IMR-90 (cell line): ENCODE measurements at places on chromosomes 7 and 10. TPM values are rescaled to one million over a fixed set of nuclear protein-coding genes. Genes with fewer than 3 reads are reported as not detected.

VSTM4 gene
- 2.1 and 2.4 TPM in 2 replicates for polyA plus RNA-seq

NME8 gene
- polyA plus RNA-seq, result not detected in 2 replicates

FAM237B gene
- not detected in 2 replicates for polyA plus RNA-seq

CXCL12 gene
- polyA plus RNA-seq, result 79.4 and 80.7 TPM in 2 replicates

NRP1 gene
- polyA plus RNA-seq, result 87.5 and 108 TPM in 2 replicates

RRP12 gene
- polyA plus RNA-seq, result 22.4 and 23.3 TPM in 2 replicates

HMX3 gene
- polyA plus RNA-seq, result not detected in 2 replicates

GRCh38 chr7:117675497-117676435 is 195.9 kb downstream of the CFTR start:
- DNase-seq, result peak; percentile 10

- DNase-seq, result peak; percentile 63
Observed at GRCh38 chr10:11573497-11573896, 38.0 kb downstream of the USP6NL start.

GRCh38 chr10:102643336-102644065 is 778 bp upstream of the TRIM8 start:
- peak; percentile 74 for DNase-seq

- no peak for DNase-seq
Observed at GRCh38 chr7:99898836-99899235, 20.5 kb downstream of the TRIM4 start.

GRCh38 chr10:113053091-113053490 is 103.0 kb downstream of the TCF7L2 start:
- DNase-seq, result no peak

- DNase-seq, result peak; percentile 37
Observed at GRCh38 chr7:100091411-100092181, 2.8 kb downstream of the COPS6 start.

DNA sequence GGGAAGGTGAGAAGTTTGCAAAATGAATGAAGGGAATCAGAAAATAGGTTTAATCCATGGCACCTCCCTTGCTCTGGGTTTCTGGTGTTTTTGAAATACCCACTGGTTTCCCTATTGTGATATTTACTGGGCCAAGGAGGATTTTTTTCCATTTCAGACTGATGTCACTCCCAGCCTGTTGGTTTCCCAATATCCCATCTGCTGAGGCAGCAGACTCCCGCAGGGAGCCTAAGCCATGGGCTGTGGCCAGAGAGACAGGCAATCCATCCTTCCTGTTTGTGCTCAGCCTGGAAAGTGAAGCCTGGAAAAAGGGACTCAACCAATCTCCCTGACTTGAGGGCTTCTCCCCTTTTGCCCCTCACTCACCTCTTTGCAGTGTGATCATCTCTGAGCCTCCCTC is 22.8 kb downstream of the FAM107B start:
- peak; percentile 26 for DNase-seq

GRCh38 chr7:38217672-38218071 is 39.6 kb downstream of the STARD3NL start:
- no peak for DNase-seq

DNA sequence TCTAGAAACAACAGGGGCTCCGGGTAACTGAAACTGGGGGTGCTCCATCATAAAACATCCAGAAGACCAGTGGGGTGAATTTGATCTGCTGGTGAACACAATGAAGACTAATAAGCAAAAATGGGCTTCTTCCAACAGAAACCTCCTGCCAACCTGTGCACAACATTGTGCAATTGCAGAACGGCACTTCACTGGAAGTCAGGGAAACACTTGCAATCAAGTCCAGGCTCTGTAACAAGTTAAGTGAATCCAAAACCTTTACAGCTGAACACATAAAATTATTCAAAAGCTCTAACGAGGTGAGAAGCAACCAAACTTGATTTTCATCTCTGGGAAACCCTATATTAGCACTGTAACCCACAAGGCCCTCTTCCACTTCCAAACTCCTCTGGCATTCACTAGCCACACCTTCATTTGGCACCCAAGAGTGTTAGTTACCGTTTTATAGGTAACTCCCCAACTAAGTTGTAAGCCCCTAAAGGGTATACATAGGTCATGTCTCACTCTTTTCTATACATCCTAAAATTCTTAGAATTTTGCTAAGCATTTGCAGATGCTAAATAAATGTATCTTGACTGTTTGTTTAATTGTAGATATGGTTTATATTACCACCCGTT is 22.0 kb downstream of the IMMP2L start:
- DNase-seq, result no peak

GRCh38 chr7:85851571-85852193 is 664.8 kb upstream of the SEMA3D start:
- peak; percentile 69 for DNase-seq

DNA sequence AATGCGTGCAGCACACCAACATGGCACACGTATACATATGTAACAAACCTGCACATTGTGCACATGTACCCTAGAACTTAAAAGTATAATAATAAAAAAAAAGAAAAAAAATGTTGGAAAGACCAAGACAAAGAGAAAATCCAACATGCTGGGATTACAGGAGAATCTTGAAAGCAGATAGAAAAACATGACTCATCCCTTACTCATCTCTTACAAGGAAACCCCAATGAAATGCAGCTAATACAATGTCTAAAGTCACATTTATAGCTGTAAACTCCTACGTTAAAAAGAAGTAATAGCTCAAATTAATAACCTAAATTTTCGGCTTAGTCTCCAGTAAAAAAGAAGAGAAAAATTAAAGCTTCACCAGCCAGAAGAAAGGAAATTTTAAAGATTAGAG is 47.5 kb upstream of the DGKB start:
- DNase-seq, result no peak

DNA sequence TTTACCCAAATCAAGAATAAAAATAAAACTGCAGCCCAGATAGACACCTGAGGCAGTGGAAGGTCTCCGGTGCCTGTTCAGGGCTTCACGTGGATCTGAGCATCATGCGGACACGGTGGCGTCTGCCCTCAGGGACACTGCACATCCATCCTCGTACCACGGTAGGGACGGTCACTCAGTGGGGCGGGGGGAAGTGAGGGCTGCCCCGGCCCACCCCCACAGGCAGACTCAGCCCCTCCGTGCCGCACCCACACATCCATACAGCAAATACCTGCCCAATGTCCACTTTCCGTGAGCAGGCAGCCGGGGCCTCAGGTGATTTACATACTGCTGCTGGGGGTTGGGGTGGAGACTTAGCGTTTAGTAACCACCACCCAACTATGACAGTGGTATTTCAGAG is 207.8 kb downstream of the DIP2C start:
- no peak for DNase-seq

DNA sequence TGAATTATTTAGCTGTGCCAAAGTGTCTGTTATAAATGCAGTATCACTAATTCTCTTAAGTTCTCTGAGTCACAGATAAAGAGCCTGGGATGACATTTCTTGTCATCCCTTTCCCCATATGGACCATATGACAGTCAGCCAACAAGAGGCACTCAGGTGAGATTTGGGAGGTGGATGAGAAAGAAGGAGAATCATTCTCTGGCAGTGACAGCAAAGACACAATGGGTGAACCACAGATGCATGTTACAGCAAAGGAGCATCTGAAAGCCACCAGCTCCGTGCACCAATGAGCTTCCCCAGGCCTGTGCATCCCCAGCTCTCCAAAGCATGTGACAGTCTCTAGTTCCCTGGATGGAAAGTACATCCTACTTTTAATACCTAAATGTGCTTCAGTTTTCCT is 10.8 kb downstream of the GIMAP6 start:
- DNase-seq, result no peak

DNA sequence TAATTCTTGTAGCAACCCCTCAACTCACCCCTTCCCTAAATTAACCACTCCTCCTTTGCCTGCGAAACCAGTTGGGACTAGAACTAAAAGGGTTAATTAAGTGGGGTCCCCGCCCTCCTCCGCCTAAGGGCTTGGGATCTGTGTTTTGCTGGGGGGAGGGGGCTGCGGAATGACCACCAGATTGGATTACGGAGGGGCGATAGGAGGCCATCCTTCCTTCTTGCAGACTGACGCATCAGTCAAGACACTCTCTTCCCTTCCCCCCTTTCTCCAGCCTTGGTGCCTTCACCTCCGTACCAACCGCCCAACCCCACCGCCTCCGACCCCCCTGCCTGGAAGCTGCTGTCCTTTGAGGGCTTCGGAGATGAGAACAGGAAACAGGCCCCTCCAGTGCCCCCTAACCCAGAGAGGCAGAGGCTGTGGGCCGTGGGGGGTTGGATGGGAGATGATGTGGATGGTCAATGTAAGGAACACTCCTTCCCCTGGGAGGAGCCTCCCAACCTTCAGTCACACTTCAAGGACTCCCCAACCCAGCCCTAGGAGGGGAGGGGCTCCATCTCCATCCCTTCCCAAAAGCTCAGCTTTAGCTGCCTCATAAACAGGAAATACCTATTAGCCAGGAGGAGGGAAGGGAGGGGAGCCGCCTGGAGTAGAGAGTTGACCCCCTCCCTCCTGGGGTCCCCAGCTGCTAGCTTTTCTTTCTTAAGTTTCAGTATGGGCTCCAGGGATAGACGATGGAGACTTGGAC is 997 bp upstream of the LDB1 start:
- peak; percentile 90 for DNase-seq

DNA sequence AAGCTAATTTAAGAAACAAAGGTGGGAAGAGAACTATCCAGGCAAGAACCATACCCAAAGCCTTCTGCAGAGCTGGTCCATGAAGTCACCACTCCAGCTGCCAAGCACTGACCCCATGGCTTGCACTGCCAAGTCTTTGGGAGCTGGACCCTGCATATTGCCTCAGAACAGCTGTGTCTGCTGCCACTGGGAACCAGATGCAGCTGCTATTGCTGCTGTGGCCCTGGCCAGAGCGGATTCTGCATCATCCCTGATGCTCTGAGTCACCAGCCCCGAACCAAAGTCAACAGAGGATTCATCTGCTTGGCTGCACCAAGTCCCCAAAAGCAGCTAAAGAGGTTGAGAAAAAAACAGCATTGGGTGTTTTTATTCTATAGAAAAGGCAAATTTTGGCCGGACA is 39.2 kb upstream of the GSAP start:
- peak; percentile 97 for DNase-seq

DNA sequence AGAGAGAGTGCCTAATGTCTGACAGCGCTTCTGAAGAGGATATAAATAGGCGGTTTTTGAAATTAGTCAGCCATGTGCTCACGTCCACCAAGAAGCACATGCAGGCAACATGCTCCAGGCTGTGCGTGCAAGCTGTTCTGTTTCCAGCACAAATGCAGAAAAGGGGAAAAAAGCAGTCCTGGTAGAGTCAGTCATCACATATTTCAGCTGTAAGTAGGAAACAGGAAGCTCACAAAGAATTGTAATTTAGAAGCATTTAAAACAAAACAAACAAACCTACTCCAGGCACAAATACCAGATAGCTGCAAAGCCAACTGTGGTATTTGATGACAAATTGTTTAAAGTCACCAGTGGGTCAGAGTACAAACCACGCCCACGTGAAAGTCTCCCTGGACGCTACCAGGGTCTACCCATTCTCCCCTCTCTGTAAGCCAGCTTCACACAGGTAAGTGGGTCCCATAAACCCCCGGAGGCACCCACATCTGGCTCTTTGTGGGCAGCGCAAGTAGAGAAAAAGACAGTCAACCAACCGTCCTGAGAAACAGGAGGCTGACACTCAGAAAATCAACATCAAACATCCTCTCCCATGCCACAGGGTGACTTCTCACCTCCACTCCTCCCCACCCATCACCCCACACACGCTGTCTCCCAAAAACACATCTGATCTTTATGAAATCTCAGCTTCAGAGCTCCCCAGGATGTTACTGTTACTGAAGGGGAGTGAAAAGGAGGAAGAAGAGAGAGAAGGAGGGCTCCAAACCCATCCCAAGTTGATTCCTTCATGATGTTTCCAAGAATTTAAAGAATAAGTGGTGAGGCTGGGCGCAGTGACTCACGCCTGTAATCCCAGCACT is 186.4 kb downstream of the FAM107B start:
- peak; percentile 100 for DNase-seq

DNA sequence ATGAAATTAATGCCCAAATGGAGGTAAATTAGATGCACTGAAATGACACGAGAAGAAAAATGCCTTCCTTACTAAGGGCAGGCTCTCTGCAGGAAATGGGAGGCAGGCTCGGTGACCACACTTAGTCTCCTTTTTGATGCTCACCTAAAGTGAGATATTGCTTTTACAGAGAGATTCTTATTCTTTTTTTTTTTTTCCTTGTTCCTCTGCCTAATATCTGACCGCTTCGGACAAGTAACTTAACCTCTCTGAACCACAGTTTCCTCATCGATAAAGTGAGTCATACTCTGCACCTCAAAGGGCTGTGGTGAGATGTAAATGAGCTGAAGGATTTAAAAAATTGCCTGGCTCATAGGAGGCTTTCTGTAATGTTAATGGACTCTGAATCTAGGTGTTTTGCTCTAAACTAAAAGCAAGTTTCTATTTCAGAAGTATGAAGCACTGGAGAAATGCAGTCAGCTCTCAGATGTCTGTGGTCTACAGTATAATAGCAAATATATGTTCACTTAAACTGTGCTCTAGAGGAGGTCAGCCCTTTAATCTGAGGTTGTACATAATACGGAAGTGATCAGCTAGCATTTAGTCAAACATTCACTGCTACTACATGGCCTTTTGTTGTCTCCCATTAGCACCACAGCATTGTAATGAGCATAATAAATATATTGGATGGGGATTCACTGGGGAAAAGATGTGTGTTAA is 23.2 kb downstream of the NKX2-3 start:
- DNase-seq, result no peak

DNA sequence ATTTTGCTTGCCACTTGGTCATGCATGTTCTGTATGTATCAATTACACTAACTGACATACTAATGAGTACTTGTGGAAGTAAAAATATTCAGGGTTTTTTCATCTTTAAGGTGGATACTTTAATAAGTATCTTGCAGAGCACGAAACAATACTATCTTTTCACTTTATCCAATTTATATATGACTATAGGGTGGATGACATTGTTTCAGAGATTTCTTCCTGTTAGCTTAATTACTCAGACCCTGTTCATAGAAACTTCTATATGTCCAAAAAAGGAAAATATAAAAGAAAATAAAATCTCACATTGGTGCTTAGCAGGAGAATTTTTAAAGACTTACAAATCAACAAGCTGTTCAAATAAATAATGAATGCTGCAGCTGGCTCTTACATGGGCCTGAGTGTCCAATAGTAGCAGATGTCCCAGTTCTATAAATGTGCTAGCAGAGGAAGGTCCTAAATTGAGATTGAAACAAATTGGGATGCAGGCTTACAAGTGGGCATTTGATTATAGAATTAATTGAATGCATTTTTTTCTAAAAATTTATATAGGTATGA is 91.5 kb upstream of the THSD7A start:
- no peak for DNase-seq

DNA sequence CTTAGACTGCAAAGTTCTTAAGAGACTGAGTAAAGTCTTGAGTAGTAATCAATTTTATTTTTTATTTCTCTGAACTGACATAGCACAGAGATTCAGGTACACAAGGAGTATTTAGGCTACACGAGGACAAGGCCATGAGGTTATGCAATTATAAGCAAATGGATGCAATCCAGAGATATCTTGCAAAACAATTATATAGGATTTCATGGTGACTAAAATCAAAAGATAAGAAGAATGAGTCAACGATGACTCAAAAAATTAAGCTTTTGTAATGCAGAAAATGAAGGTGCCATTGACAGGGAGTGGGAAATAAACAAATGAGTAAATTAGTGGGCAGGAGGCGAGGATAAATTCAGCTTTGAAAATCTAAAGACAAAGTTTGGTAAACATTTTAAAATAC is 66.7 kb upstream of the MYO3A start:
- DNase-seq, result no peak

GRCh38 chr7:16668049-16668858 is 22.3 kb downstream of the BZW2 start:
- peak; percentile 100 for DNase-seq
